ENCODE measurements at places on chromosomes 6 and 20.

DNA sequence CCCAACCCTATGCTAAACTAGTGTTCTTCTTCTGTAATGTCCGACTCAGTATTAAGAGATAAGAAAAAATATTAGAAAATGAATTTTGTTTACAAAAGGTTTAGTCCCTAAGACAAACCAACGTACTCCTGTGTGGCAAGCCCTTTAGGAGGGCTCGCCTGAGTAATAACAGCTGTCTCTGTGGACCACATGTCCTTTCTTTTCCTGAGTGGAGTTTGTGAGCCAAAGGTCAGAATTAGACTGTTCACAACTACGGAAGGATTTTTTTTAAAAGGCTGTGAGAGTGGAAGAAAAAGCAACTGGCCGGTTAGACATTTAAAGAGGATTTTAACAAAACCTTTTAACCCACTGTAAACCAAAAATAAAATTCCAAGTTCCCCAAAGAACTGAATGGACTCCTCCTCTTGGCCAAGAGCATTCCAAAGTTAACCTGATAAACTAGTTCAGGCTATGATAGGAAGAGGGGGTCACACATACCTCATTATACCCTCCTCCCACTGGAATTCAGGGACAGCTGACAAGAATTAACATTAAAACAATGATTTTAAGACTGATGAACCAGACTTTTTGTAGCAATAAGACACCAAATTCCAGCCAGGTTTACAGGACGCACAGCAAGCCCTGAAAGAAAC, 43.5 kb downstream of the FAM184A start:
- no peak for DNase-seq

DNA sequence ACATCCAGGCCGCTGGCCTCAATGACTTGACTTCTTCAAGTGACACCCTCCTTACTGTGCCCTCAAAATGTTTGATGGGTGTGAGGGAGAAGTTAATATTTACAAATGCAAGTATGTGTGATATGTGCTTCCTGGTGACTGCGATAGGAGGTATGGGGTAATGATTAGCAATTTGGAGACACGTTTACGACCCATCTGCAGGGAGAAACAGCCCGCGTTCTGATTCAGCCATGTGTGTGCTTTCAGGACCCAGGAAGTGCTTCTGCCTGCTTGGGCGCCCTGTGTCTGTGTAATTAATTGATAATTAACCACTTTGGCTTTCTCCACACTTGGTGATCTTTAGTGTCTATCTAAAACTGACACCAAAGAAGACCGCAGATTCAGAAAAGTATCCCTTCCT, 25.0 kb downstream of the SIRPA start:
- no peak for DNase-seq

DNA sequence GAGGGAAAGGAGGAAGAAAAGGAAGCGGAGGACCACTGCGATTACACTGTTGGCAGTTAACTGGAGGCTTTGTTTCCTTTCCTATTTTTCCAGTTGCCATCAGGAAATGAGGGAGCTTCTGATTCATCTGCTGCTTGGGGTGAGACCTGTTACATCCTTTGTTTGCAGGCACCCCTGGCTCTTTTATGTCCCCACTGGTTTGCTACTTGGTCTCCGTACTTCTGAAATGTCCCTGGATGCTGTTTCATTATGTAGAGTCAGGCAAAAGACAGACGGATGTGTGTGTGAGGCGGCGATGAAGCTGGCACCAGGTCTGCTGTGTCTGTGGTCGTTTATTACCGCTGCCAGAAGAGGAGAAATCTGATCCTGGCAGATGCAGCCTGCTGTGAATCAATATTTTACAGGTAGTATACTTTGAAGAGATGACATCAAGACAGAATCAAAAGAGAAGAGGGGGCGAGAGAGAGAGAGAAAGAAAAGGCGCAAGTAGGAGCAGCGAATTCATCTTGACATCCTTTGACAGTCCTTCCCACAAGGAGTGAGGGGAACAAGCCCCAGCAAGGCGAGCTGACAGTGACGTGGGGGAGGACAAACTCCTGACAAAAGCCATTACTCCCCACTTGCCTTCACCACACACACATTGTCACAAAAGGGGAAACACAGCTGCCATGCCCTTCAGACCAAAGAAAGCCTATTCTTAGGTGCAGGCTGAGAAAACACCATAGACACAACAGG, 145.9 kb upstream of the FBXL4 start:
- no peak for DNase-seq

- DNase-seq = no peak
Measured at GRCh38 chr6:47453372-47453936, 24.1 kb upstream of the CD2AP start.

GRCh38 chr20:63406011-63406410, 44.9 kb upstream of the CHRNA4 start:
- no peak for DNase-seq

DNA sequence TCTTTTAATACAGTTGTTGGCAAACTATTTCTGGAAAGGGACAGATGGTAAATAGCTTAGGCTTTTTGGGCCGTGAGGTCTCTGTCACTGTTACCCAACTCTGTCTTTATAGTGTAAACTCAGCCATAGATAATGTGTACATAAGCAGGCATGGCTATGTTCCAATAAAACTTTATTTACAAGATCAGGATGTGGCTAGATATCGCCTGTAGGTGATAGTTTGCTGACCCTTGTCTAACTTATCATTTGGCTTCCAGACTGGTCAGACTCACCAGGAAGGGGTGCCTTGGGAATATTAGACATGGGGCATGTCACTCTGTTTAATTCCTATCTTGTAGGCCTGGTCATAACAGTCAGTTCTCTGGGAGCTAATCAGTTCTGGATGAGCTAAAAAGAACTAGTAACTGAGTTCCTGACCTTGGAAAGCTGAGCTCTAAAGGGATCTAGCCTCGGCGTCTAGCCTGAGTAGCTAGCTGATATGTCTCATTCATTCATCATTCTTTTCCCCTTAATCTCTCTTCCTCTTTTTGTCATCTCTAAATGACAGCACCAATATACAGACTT, 163.6 kb downstream of the SLC16A10 start:
- DNase-seq = no peak

DNA sequence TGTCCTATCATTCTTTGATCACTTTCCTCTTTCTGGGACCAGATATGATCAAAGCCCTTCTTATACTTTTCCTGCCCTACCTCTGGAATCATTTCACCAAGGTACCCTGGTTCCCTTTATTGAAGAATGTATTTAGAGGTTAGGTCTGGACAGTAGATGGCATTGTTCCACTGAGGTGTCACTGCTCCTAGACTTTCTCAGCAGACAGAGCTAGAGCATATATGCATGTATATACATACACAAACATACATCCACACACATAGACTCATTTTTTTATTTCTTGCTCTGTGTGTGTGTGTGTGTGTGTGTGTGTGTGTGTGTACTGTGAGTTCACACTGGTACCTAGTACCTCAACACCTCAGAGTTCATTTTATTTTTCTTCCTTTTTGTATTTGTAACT, 40.9 kb downstream of the PTPRA start:
- peak; percentile 6 for DNase-seq

DNA sequence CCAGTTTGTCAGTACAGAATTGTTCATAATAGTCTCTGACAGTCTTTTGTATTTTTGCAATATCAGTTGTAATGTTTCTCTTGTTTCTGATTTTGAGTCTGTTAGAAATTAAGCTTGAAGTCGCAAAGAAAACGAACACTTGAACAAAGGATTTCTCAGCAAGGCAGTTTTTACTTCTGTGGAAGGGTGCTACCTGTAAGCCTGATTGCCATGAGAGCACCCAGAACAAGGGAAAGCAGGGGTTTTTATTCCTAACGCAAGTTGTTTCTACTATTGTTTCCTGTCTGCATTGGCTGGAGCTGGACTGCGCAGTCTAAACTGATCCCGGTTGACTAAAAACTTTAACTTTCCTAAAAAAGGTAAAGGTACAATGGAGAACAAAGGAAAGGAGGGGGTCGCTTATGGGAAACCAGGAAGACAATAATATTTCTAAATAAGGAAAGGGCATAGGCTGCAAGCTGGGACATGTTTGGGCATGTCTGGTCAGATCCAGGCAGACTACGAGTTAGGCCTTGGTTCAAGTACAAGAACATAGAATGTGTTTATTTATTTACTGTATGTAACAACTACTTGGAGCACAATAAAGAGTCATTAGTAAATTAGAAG, 28.5 kb downstream of the HLA-B start:
- DNase-seq = no peak

DNA sequence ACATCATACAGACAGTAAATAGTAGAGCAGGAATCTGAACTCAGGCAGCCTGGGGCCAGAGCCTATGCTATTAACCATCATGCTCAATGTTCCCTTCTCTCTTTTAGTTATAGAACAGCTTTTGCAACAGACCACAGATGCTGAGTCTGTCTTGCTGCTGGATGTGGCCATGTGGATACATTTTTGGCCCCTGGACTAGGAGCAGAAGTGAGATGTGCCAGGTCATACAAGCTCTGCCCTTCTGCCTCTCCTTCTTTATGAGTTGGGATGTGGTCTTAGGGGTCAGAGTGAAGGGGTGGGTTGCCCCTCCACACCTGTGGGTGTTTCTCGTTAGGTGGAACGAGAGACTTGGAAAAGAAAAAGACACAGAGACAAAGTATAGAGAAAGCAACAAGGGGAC, 14.6 kb upstream of the AARS2 start:
- no peak for DNase-seq

DNA sequence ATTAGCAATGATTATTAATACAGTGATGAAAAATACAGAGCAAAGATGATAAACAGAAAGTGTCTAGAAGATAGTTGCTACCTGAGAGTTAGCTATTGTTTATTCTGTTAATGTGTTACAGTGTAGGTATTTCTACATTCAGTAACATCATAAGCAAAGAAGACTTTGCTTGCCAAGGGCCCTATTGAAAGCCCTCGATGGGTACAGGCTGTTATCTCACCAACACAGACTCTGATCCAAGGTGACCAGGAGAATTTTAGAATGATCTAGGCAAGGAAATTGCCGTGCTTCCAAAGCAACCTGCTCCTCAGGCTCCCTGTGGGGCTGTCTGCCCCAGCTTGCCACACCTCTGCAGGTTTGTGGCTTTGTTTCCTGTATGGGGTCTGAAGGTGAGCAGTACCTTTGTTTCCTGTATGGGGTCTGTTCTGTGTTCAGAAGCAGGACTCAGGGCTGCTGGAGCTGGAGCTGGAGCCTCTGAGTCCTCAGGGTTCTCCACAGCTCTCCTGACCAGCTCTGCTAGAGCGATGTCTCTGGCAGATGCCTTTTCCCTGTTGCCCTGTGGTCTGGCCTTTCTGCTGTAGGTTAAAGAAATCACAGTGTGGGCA, 32.5 kb downstream of the PHACTR3 start:
- no peak for DNase-seq

GRCh38 chr20:1392443-1392692, 486 bp downstream of the FKBP1A start:
- DNase-seq = no peak

GRCh38 chr6:165109011-165109410, 200.4 kb downstream of the C6orf118 start:
- no peak for DNase-seq

- DNase-seq = peak; percentile 43
Measured at GRCh38 chr6:2970753-2971419, 481 bp downstream of the SERPINB6 start.

GRCh38 chr6:167819576-167819975, 7.1 kb upstream of the AFDN start:
- no peak for DNase-seq

DNA sequence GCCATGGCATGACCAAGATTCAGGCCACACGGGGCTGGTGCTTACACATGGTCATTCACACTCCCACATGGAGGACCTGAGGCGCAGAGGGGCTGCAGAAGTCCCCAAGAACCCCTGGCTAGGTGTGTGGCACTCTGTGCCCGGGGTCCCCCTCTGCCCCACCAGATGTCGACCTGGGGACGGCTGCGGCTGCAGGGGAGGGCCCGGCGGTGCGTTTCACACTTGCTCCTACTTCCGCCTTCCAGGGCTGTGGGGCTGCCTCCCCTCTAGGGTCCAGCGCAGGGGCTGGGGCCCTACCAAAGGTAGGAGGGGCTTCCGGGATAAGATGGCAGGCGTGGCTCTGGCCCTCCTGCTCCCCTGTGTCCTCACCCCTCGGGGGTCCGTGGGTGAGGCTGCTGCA, 81.1 kb upstream of the SLCO4A1 start:
- DNase-seq = no peak

DNA sequence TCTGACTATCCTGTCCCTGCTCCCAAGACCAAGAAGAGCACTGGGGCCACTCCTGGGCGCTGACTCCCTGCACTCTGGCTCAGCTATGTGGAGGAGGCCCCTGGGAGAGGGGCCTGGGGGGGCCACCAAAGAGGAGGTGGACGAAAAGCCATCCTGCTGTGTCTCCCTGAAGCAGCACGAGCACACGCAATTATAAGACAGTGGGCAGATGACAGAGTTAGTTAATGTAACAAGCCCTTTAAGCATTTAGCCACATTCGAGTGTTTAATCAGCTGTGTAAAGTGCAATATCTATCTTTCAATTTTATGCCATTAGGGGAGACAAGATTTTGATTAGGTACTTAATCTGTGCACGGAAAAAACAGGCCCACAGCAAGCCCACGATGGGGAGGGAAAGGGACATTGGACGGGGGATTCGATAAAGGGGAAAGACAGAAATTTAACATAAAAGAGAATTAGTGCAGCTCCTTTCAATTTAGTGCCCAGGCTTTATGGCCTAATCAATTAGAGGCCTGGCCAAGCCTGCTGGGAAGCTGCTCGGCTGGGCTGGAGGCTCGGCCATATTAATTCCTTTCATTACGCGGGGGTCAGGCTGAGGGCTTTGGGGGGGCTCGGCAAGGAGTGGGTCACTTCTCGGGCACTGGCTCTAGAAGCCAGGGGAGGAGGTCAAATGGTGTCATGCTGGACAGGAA, 286.2 kb downstream of the DHX35 start:
- no peak for DNase-seq

- DNase-seq = peak; percentile 10
Measured at GRCh38 chr6:80988892-80989291, 763.6 kb downstream of the TENT5A start.

GRCh38 chr20:26208296-26209091, 511.8 kb upstream of the ZNF337 start:
- peak; percentile 13 for DNase-seq

- peak; percentile 67 for DNase-seq
Measured at GRCh38 chr6:17413313-17413750, 19.9 kb downstream of the CAP2 start.

DNA sequence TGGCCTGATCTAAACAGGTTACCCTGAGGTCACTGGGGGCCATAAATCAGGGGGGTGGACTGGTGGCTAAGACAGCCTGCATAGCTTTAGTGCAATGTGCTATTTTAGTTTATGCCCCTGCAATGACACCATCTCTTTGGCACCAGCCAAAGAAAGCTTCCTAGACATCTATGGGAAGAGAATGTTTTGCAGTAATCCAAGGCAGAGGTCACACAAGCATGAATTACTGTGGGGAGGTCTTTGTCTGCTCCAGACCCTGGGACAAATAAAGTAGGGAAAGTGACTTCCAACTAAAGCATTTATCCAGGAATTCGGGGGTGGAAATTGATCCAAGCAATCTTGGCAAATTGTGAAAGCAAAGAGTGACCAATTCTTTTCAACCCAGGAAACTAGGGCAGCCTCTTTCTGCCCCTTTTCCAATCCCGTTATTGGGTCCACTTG, 5.3 kb downstream of the RIPOR2 start:
- peak; percentile 87 for DNase-seq

GRCh38 chr6:50945789-50946188, 127.1 kb downstream of the TFAP2B start:
- no peak for DNase-seq
